ENCODE measurements at places on chromosomes 1 and 21.

- DNase-seq, result no peak
These were observed 1.3 kb downstream of the LSM10 start for GRCh38 chr1:36396359-36396758.

DNA sequence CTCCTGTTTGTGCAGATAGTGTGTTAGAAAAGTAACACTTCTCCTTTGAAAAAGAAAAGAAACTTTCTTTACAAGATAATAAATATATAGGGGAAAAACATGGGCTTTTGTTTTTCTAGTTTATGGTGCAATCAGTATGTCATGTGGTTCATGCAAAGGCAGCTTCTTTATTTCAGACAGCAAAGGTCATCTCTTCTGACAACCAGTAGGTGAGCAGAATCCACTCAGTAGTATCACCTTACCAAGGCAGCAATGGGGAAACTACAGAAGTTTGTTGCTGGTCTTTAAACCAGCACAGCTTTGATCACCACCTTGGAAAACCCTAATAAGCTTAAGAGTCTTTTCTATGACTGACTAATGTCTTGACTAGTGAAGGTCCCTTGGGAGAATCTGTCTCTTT is 13.0 kb upstream of the SAMSN1 start:
- DNase-seq, result no peak

- DNase-seq, result no peak
These were observed 258.3 kb upstream of the TMPRSS15 start for GRCh38 chr21:18661842-18662241.

DNA sequence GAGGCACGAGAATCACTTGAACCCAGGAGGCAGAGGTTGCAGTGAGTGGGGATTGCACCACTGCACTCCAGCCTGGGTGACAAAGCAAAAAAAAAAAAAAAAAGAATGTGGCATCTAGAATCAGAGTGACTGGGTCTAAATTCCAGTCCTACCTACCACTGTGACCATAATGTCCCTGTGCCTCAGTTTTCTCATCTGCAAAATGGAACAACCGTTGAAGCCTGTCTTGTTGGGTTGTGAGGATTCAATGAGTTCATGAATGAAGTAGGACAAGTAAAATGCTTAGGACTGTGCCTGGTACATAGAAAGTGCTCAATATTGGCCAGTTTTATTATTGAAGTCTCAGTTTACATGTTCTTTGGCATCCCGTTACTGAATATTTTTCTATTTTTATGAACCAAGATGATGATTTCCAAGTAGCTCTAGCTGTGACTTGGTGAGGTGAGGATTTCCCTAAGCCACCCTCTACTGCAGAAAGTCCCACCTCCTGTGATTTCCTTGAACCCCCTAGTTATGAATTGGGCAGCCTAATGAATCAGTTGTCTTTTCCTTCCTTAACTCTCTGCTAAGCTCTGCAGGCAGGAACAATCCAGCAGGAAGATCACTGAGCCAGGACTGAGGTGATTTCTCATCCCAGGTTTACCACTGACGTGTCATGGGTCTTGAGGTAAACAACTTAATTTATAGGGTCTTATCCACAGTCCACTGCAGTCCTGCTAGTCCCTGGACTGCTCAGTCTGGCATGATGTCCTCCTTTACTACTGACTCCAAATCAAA is 18.9 kb upstream of the MEAF6 start:
- no peak for DNase-seq

DNA sequence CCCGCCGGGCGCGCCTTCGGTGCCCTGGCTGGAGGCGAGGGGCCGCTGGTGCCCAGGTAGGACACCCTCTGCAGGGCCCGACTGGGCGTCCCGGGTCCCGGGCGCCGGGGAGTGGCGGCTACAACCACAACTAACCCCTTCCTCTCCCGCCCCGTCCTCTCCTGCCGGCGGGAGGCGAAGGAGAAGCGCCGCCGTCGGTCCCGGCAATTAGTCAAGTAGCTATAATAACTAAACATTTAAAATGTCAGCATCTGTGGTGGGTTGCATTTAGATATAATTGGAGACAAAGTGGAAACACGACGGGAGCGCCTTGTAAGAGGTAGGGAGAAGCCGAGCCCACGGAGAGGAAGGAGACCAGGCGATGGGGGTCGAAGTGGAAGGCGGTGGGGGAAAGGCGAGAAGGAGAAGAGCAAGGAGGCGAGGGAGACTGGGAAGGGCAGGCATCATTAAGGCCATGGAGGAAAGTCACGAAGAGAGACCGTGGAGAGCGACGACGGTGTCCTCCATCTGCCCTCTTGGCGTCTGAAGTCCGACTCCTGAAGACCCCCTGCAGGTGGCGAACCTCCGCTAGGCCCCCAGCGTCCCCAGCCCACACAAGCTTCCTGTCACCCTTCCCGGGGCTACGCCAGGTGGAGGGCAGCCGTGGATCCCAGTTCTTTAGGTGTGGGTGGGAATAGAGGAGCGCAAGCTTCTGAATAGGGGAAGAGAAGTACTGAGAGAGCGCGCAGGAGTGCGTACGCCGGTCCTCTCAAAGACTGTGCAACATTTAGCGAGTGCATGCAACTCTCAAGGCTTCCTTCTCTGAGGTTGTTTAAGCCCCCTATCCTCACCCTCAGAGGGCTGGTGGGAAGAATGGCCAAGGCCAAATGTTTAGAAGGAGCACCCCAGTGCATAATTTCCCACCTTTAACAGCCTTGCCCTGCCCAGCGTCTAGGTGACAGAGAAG is 1.6 kb downstream of the CNIH3 start:
- DNase-seq, result peak; percentile 25

DNA sequence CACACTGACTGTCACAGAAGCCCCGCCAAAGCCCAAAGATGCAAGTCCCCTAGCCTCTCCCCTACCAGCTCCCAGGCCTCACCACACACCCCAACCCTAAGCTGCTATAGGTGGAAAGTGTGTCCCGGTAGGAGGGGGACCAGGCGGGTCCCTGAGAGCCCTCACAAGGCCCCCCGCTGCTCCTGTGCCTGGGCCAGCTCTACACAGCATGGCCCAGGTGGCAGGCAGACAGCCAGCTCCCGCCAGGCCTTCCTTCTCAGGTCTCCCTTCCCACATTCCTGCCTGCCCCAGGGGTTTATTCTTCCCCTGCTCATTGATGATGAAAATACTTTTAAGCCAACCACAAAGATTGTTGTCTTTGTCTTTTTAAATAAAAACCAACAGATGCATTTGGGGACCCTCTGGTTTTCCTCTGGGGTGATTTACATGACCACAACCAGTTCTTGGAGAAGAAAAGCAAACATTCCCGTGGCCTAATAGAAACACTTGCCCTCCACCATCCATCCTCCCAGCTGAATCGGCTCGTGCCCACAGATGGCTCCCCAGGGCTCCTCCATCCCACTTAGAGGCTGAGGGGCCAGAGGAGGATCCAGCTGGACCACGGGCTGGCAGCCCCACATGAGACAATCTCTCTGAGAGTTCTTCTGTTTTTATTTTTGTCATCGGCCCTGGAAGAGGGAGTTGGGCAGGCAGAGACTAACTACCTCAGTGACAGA is 93.1 kb downstream of the DMRTB1 start:
- no peak for DNase-seq

DNA sequence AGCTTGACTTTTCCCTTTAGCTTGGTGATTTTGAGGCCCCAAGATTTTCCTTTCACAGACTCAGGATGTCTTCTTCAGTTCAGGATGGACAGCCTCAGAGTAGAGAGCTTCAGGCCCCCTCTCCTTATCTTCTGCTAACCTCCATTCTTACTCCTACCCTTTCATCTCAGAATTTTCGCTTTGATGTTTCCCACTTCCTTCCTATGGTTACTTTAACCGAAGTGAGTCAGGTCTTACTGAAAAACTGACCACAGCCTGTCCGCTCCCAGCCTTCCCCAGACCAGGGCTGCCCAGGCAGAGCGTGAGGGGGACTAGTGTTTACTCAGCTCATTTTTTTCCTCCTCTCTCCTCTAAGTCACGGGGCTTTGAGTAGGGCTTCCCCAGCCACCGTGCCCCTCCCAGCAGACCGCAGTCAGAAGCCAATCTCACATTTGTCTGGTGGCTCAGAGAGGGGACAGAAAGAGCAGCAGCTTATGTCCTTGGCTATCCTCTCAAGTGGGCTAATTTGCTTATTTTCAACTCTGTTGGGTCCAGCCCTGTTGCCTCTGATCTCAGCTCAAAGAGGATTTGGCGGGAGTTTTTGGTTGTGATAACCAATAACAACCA is 4.2 kb upstream of the IL19 start:
- DNase-seq, result peak; percentile 94

DNA sequence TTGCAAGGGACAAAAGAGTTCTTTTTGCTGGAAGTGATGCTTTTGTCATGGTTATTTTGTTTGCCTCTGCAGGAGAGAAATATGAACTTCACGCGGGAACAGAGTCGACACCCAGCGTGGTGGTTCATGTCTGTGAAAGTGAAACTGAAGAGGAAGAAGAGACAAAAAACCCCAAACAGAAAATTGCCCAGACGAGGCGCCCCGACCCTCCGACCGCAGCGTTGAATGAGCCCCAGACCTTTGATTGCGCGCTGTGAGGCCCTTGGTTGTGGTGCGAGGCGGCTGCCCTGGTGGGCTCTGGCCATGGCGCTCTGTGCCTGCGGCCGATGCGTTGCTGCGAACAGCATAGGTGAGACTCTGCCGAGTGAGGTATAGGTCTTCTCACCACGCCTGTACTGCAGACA is 20.9 kb upstream of the NCMAP start:
- DNase-seq, result peak; percentile 51

DNA sequence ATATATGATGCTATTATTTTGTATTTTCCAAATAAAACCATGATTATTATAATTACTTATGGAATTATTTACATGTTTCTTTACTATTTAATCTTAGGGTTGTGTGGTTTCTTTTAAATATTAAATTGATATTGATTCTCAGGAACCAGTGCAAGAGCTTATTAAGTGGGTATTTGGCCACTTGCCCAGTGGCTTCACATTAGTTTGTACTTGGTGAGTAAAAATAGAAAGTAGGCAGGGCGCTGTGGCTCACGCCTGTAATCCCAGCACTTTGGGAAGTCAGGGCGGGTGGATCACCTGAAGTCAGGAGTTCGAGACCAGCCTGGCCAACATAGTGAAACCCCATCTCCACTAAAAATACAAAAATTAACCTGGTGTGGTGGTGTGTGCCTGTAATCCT is 497.1 kb downstream of the PTPRC start:
- DNase-seq, result no peak

GRCh38 chr21:46323227-46323709 is 402 bp downstream of the C21orf58 start:
- DNase-seq, result peak; percentile 45

DNA sequence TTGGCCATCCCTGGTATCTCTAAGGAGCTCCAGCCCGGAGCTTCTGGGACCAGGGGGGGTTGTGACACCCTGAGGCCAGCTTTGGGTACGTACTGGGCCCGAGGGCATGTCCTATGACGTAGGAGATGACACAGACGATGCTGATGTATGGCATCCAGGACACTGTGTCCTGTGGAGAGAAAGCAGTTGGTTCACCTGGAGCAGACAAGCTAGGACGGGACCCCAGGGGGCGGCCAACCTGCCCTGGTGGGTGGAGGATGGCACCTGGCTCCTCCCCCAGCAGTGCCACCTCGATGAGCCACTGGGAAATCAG is 12.1 kb upstream of the SLC2A7 start:
- DNase-seq, result no peak

GRCh38 chr1:183889095-183889494 is 84.2 kb downstream of the RGL1 start:
- no peak for DNase-seq

- DNase-seq, result no peak
These were observed 203.7 kb upstream of the ESRRG start for GRCh38 chr1:216926720-216927510.

DNA sequence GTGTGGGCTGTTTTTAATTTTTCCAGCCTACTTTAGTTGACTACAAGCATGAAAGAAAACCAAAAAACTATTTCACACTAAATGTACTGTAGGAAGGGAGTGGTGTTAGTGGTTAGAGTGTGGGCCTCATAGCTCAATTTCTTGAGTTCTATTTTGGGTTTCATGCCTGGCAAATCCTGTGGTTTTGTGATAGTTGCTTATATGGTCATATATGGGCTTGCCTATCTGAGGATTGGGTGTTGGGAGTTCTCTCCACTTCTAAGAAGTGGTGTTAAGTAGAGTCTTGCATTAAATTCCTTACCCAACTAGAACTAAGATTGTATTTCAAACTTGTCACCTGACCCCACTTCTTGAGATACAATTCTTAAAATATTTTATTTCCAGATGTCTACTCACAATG is 37.8 kb upstream of the COL11A1 start:
- no peak for DNase-seq

DNA sequence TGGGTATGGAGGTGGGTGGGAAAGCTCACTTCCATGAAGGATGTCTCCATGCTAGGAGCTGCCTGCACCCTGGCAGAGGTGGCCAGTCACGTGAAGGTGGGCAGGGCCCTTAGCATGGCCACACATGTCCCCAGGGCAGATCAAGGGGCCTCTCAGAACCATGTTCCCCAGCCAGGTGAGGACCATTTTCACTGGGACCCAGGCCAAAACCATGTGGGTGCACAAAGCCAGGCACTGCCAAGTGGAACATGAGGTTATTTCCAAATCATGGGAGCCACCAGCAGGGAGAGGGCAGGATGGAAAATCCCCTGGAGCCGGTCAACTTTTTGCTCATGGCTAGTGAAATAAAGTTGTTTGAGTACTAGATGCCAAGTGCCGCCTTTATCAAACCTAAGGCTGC is 9.7 kb downstream of the ZNF692 start:
- DNase-seq, result no peak

- DNase-seq, result no peak
These were observed 228.4 kb upstream of the POU3F1 start for GRCh38 chr1:38274974-38275373.

DNA sequence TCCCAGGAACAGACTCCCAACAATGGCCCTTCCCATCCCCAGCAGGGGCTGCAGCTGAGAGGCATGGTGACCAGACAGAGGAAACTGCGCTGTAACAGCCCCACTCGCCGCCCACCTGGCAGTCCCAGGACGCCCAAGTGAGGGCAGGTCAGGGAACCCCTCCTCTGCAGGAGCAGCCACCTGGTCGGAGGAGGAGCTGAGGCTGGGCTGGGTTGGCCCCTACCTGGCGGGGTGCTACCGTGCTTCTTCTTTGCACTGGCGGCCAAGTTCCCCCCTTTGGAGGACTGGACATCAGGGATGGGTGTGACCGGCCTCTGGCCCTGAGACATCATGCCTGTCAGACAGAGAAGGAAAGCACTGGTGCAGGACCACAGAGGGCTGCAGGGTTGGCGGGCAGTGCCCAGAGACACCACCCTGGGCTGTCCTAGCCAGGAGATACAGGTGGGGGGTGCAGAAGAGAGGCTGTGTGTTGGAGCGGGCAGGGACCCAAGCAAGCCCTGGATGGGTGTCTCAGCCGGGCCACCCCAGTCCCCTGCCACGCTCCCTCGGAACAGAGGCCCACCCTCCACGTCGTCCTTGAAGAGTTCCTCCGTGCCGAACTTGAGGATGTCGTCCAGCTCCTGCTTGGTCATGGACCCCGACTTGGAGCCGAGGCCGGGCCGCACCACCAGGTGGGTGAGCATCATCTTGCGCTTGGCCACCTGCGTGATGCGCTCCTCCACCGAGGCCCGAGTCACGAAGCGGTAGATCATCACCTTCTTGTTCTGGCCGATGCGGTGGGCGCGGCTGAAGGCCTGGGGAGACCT is 51.6 kb downstream of the CHD5 start:
- no peak for DNase-seq

Data from NB4 (cell line).